ENCODE measurements at places on chromosomes 5 and 9. TPM values are rescaled to one million over a fixed set of nuclear protein-coding genes. Genes with fewer than 3 reads are reported as not detected.

GRCh38 chr9:128298535-128299482 lies 22.7 kb downstream of the SWI5 start:
- DNase-seq = no peak

PRDM9 gene
- polyA plus RNA-seq = not detected

- no peak for DNase-seq
These were observed 117.3 kb upstream of the PLPPR1 start for GRCh38 chr9:100911273-100911672.

- DNase-seq = no peak
These were observed 9.7 kb downstream of the SCAI start for GRCh38 chr9:125133403-125134329.

LAMC3 gene
- polyA plus RNA-seq = 12.2 TPM

- DNase-seq = no peak
These were observed 9.6 kb upstream of the SSBP2 start for GRCh38 chr5:81760521-81760920.
